Naive B cell (primary cell): ENCODE measurements at places on chromosomes 12 and 14. TPM values are rescaled to one million over a fixed set of nuclear protein-coding genes. Genes with fewer than 3 reads are reported as not detected.

DNA sequence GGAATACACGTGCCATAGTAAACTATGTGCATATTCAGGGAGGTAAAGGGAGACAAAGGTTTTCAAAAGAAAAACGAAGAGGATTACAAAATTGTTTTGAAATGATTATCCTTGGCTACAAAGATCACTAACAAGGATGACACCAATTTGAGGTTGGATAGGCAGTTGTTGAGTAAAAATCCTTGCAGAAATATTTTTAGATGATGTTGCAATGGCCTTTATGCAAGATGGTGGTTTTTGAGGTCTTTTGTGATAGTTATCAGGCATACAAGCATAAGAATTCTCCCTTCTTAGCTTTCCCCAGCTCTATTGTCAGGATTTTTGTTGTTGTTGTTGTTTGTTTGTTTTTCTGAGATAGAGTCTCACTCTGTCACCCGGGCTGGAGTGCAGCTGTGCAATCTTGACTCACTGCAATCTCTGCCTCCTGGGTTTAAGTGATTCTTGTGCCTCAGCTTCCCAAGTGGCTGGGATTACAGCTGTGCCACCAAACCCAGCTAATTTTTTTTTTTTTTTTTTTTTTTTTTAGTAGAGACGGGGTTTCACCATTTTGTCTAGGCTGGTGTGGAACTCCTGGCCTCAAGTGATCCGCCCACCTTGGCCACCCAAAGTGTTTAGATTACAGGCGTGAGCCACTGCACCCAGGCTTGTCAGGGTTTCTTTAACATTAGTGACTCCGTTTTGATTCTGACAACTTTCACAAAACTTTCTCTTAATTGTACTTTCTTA, 7.8 kb downstream of the RNASE1 start:
- no peak for DNase-seq

Gene PLEKHG7
- polyA plus RNA-seq: 0.10 TPM

GRCh38 chr12:67811437-67812361, 163.2 kb downstream of the DYRK2 start:
- DNase-seq: no peak

- DNase-seq: no peak
Measured at GRCh38 chr14:74637178-74637550, 25.1 kb upstream of the LTBP2 start.

DNA sequence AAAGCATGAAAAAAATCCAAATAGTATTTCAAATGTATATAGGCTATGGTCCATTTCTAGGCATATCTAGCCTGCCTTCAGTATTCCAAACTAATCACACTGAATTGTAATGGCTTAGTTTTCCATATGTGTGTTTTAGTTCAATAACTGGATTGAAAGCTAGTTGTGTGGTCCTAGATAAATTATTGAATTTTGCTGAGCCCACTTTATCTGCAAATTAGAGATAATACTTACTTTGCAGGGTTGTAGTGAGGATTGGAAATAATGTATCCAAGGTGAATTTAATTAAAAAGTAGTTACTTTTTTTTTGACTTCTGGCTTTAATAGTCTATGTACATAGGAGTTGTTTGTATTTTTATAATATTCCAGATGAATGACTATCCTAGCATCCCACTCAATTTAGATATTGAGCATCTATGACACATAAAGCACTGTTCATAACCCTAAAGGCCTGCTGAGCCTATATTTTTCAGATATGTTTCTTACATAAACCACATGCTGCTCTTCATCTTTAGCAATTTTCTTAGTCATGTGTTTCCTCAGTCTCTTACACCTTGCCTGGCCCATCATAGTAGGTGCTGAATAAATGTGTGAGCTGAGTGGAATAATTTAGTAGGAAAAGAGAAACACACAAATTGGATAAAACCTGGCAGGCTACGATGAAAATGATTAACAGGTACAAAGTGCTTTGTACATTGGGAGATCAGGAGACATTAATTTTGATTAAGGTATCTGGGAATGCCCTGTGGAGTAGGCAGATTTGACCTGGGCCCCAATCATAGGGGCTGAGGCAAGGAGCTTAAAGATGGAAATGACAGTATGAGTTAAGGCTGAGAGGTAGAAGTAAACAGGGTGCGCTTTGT, 1.1 kb upstream of the ATP23 start:
- DNase-seq: no peak

- peak; percentile 13 for DNase-seq
Measured at GRCh38 chr12:47314996-47315395, 235.2 kb upstream of the AMIGO2 start.

- DNase-seq: no peak
Measured at GRCh38 chr12:93762912-93763553, 85.9 kb downstream of the CRADD start.

- no peak for DNase-seq
Measured at GRCh38 chr14:65750906-65751305, 338.4 kb downstream of the FUT8 start.

GRCh38 chr14:56745097-56745496, 65.2 kb downstream of the OTX2 start:
- no peak for DNase-seq

Gene AGAP2
- 2.2 TPM for polyA plus RNA-seq

Gene CCDC175
- not detected for polyA plus RNA-seq
